Thoracic aorta endothelial cell (primary cell): ENCODE measurements at places on chromosomes 6 and 20. TPM values are rescaled to one million over a fixed set of nuclear protein-coding genes. Genes with fewer than 3 reads are reported as not detected.

CRISP3 gene
- total RNA-seq = not detected in 2 replicates

RWDD2A gene
- 3.4 and 4.3 TPM in 2 replicates for total RNA-seq

SEL1L2 gene
- not detected in 2 replicates for total RNA-seq

RAET1L gene
- total RNA-seq = not detected in 2 replicates

ZSCAN12 gene
- 4.9 and 5.7 TPM in 2 replicates for total RNA-seq

PPP1R11 gene
- total RNA-seq = 31.0 and 32.8 TPM in 2 replicates

DEFB127 gene
- not detected in 2 replicates for total RNA-seq

CAP2 gene
- 4.5 and 9.4 TPM in 2 replicates for total RNA-seq

OR12D3 gene
- not detected in 2 replicates for total RNA-seq

NRN1 gene
- total RNA-seq = 8.6 and 65.9 TPM in 2 replicates
